ENCODE measurements at places on chromosomes 1 and 21.

- no peak for DNase-seq
These were observed 92.0 kb upstream of the S1PR1 start for GRCh38 chr1:101144671-101145448.

DNA sequence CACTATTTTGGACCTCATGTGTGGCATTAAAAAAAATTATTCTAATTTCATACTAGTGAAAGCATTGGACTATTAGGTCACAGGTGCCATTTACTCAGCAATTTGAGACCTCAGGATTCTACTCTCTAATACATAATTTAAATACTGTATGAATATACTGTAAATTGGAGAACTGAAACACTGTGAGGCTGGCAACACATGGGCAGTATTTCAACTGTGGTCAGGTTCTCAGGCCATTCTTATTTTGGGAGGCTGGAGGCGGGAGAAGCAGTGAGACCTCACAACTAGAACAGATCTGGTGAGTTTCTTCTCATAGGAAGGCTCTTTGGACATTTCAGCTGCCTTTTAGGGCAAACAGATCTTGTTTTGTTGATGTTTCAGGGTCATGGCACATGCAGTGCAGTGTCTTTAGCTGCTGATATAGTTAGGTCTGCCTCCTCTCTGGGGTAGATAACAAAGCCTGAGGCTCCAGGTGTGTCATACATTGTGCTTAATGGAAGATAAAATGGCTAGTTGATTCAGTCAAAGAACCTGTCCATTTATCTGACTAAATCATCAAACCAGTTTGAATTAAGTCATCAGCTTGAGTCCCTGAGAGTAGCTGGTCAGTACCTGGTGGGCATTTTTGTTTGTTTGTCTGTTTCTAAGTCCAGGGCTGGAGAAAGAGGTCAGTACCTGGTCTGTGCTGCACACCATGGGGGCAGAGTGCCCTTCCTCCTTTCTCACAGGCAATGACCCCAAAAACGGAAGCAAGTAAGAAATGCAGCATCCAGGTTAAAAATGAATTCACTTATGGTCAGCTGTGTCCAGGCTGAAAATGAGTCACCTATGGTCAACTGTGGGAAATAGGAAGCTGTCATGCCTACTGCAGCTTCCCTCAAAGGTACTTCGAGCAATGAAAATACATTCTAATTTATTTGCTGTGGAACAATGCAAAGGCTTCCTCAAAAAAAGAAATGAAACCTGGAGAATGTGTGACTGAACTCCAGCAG, 216.2 kb downstream of the SDCCAG8 start:
- no peak for DNase-seq

- no peak for DNase-seq
These were observed 56.3 kb upstream of the FAM20B start for GRCh38 chr1:178969226-178969987.

DNA sequence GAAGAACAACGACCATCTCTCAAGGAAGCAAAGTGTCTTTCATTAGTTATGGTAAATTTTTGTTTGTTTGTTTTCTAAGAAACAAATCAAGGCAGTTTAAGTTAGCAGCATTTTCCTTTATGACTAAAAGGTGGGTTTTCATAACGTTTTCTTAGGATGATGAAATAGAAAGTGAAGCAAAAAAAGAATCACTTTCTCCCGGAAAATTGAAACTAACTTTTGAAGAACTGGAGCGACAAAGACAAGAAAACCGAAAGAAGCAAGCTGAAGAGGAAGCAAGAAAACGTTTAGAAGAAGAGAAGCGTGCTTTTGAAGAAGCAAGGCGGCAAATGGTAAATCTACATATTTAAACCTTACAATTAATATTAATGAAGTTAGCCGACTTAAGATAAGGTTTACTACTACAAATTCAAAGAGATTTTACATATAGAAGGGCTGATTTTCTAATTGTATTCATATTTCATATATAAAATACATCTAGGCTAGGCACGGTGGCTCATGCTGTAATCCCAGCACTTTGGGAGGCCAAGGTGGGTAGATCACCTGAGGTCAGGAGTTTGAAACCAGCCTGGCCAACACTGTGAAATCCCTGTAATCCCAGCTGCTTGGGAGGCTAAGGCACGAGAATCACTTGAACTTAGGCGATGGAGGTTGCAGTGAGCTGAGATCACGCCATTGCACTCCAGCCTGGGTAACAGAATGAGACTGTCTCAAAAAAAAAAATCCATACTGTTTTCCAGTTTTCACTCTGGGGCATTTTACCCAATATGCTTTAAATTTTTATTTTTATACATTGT, 38.3 kb downstream of the NEXN start:
- DNase-seq = no peak

GRCh38 chr1:208230668-208231529, 13.3 kb downstream of the PLXNA2 start:
- no peak for DNase-seq

DNA sequence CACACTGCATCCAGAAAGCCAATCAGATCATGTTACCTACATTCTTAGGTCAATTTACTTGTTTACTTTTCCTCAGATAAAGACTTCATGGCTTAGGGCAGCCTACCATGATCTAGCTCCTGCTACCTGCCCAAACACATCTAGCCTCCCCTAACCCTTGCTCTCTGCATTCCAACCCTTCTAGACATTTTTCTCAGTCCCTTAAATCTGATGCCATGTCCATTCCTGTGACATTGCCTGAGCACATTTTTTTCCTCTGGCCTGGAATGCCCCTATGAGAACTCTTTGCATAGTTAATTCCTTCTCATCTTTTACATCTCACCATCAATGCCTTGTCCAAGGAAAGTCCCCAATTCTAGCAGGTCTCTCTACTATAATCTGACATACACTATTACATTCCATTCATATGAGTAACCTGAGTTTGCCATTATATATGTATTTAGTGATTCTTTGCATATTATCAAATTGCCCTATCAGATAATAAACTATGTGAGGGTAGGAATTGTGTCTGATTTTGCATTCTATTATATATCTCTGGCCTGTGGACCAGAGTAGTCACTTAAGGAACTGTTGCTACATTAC, 166.9 kb downstream of the COL11A1 start:
- no peak for DNase-seq

DNA sequence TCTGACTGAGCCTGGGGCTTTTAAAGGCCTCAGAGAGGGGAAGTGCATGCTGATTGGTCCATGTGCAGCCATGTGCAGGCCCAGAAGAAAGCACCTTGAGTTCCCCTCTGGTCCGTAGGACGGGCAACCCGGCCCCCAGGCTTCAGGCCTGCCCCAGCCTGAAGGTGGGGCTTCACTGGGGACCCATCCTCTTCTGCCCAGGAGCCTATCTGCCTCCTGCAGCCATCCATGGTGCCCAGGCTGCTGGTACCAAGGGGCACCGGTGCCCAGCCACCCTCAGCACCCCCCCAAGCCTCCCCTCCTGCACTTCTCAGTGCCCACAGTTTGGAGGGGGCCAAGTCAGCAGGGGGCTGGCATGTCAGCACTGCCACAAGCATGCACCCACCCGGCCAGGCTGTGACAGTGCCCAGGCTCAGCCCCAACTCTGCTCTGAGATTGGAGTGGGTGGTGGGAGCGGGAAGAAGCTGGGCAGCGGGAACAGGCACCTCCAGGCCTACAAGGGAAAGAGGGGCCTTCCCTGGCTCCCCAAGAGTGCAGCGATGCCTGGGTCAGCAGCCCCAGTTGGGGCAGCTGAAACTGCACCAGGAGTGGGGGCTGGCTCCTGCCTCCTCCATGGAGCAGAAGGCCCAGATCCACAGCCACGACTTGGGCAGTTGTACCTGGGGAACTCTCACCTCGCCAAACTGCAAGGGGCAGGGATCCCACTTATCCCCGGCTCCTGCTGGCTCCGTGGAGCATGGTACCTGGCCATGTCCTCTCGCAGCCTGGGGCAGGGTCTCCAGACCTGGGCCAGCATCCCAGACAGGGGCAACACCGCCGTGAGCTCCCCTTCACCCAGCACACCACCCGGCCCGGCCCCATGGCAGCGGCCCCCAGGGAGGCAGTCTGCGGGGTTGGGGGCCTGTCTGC, 11.7 kb downstream of the COL6A2 start:
- no peak for DNase-seq

- DNase-seq = no peak
These were observed 19.8 kb downstream of the KMO start for GRCh38 chr1:241551759-241552638.

DNA sequence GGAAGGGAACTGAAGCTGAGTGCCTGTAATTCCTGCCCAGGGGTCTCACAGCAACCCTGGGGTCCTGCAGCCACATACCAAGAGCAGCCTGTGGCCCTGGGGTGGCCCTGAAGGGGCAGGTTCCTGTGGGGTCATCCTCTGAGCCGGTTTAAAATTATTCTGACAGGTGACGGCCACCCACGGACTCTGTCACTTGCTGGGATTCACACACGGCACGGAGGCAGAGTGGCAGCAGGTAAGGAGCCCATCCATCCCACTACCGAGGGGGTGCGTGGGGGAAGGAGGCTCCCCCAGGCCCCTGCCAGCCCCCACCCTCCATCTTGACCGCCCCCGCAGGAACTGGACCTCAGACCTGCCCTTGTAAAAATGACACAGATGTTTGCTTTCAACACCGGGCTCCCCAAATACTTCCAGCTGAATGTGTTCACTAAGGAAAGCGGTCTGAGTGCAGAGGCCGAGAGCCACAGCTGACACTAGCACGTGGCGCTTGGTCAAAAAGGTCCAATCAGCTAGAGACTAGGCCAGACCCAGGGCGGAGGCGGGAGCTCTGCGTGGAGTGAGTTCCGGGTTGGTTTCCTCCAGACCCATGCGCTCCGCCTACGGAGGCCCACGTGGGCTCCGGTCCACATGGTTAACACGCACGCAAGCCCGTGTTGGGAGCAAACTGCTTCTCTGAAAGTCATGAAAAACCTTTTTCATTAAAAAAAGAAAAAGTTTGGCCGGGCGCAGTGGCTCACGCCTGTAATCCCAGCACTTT, 10.0 kb downstream of the YBEY start:
- peak; percentile 57 for DNase-seq

- DNase-seq = no peak
These were observed 23.7 kb upstream of the TNFRSF1B start for GRCh38 chr1:12142891-12143630.

- DNase-seq = no peak
These were observed 33.1 kb upstream of the TMEM51 start for GRCh38 chr1:15120251-15120945.

DNA sequence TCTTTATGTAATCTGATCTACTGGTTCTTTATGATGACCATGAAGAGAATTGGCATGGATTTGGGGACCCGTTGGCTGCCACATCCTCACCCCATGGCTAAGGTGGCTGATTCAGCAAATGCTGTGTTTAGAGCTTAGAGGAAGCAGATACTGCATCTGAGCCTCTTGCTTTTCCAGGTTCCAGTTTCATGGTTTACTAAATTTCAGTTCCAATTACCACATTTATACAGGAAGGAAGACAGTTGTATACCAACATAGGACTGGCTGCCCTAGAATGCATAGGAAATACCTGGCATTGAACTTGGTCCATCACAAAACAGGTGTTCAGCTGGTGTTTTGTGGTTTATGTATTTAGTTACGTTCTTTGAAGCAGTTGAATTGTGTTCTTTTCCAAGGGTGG, 107.1 kb downstream of the ST3GAL3 start:
- DNase-seq = no peak

GRCh38 chr1:69269491-69269890, 298.2 kb upstream of the LRRC7 start:
- no peak for DNase-seq

DNA sequence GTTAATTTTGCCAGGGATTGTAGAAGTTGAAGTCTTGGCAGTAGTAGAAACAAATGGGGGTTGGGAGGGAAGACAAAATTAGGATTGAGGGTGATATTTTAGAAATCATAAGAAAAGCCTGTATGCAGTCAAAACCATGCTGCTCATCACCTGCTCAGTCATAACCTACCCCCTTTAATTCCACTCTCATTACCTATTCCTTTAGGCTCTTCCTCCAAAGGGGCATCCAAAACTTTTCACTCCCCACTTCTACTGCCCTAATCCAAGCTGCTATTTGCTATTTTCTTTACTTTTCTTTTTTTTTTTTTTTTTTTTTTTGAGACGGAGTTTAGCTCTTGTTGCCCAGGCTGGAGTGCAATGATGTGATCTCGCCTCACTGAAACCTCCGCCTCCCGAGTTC, 11.5 kb downstream of the H3-3A start:
- DNase-seq = no peak

GRCh38 chr1:33710967-33711366, 152.9 kb upstream of the HMGB4 start:
- no peak for DNase-seq

DNA sequence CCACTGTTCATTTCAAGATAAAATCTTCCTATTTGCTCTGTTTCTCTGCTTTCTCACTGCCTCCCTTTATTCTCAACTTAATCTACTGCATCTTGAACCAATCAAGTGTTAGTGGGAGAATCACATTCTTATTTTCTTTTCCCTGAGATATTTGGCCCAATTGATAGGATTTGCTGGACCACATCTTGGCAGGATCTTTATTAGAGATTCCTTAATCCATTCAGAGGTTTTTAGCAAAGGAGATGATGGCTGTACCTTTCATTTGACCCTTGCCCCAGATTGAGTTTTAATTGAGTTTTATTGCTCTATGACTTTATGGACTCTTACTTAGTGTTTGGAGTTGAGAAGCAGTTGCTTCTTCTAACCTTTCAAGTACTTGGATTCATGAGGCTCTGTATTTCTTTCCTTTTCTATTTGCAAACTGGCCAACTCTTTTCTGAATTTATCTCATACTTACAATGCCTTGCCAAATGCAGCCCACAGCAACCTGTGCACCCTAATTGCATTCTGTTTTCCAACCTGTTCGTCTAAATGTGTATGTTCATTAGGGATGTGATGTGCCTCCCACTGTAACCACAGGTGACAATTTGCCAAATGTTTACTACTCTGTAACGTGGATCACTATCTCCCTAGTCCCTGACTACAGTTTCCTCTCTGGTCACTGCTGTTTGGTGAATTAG, 274.8 kb upstream of the KAZN start:
- DNase-seq = no peak

- DNase-seq = no peak
These were observed 15.5 kb upstream of the POFUT2 start for GRCh38 chr21:45303091-45303615.

- DNase-seq = peak; percentile 13
These were observed 84.6 kb downstream of the LAMC2 start for GRCh38 chr1:183270541-183271141.

DNA sequence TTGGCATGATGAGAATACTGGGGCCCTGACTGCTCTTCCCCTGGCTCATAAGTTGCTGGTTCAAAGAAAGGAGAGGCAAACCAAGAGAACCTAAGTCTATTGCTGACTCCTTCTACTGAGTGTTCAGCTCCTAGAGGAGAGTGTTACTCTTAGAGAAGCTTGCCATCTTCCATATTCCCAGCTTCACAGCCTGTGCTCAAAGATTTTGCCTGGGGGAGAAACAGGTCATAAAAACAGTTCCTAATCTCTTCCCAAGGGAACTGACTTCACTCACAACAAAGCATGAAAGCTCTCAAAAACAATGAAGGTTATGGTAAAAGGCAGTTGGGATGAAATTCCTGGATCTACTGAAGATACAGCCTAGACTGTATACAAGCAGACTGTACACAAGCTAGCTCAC, 37.1 kb downstream of the LRRC40 start:
- DNase-seq = no peak

GRCh38 chr1:231420959-231421545, 1.0 kb downstream of the EGLN1 start:
- peak; percentile 36 for DNase-seq

GRCh38 chr1:19087017-19087736, 122.9 kb downstream of the UBR4 start:
- DNase-seq = no peak

All from SW480 (cell line).